ENCODE measurements at places on chromosomes 12 and 14.
A peak's percentile ranks its signal among the peaks of the same experiment; 100 is the strongest.

- no peak for DNase-seq
Observed at GRCh38 chr12:4278329-4279197, 5.0 kb downstream of the CCND2 start.

DNA sequence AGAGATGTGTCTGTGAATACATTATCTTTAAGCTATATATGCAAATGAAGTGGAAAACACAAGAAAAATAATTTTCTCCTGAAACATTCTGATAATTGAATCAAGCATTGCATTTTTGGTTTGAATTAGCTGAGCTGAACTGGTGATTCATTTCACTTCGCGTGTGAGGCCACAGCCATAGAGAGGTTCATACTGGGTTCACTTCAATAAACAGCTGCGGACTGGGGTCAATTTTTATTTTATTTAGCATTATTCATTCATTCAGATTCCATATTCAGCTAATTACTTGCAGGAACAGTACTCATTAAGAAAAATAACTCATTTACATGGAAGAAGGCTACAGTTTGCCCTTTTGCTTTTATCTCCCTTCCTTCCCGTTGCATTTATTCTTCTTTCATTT, 195.2 kb upstream of the LRIG3 start:
- DNase-seq: no peak

DNA sequence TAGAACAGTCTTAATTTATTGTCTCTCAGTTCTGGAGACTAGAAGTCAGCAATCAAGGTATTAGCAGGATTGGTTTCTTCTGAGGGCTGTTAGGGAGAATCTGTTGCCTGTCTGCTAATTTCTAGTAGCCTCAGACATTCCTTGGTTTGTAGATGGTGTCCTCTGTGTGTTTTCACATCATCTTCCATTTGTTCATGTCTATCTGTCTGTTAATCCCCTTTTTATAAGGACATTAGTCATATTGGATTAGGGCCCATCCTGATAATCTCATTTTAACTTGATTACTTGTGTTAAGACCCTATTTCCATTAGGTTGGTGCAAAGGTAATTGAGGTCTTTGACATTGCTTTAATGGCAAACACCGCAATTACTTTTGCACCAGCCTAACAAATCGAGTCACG, 34.3 kb downstream of the TBC1D15 start:
- no peak for DNase-seq

DNA sequence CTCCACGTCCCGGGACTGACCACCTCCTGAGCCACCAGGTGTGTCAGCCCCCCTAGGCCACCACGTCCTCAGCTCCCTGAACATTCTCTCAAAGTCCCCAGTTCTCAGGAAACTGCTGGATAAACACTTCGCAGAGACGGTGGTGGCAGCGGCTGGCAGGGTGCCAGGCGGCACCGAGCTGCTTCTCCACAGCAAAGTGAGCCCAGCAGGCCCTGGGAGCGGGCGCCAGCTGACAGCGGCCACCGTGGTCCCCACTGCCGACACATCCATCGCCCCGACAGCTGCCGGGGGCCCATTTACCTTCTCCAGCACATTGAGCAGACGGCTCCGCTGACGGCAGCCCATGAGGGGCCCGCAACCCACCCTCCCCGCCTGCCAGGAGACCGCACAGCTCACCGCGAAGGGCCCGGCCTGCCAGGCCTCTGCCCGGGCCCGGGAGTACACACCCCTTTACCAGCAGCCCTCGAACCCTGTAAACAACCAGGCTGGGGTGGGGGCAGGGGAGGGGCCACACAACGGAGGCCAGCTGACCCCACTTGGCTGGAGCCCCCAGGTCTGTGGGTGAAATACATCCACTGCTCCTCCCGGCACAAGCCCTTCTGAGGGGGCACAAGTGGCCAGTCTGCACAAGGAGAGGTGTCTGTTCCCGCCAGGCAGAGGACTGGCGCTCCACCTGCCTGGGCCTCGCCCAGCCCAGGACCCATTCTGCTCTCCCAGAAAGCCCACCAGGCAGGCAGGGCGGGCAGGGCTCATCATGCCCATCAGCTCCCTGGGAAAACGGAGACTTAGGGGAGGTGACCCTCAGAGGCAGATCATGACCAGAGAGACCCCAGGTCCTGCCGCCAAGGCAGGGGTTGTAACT, 10.5 kb downstream of the AKT1 start:
- DNase-seq: no peak

DNA sequence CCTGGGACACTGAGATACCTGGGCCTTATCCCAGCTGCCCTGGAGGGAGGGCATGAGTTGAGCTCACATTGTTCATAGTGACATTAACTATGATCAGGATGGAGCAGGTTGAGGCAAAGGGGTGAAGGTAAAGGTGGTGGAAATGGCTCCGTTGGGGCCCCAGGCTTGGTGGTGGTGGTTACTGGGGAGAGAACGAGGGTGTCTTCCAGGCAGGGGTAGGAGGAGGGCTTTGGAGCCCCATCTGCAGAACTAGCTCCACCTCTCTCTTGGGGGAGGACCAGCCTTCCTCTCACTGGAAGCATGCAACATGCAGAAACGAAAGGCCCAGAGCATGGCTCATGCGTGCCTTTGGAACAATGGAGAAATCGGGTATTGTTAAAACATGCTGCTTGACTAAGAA, 217.0 kb downstream of the SLC41A2 start:
- no peak for DNase-seq

DNA sequence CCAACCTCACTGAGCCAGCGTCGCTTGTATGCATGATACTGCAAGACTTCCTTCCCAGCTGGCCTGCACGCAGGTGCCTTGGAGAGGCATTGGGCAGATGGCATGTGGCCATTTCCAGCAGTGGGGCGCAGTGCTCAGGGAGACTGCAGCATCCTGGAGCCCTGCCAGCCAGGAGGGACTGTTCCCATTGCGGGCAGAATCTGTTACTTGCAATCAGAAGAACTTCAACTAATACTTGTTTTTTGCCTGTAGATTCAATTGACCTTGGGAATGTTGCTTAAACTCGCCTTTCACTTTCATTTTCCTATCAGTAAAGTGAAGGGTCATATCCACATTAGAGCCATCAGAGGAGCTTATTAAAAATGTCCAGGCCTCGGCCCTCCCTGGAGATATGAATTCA, 29.8 kb downstream of the ANKRD9 start:
- no peak for DNase-seq

DNA sequence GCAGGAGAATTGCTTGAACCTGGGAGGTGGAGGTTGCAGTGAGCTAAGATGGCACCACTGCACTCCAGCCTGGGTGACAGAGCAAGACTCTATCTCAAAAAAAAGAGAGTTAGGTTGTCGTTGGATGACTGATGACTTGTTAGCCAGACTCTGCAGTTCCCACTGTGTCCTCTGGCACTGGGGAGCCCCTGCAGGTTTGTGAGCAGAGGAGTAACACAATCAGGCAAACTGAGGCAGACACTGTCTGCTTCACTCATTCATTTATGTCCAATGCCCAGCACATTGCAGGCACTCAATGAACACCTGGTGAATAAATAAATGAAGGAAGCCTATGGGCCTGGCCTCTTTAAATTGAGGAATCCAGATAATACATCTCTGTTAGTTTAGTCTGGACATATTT, 41.2 kb upstream of the BCL11B start:
- no peak for DNase-seq

GRCh38 chr14:64685371-64686281, 18.6 kb upstream of the PLEKHG3 start:
- no peak for DNase-seq

DNA sequence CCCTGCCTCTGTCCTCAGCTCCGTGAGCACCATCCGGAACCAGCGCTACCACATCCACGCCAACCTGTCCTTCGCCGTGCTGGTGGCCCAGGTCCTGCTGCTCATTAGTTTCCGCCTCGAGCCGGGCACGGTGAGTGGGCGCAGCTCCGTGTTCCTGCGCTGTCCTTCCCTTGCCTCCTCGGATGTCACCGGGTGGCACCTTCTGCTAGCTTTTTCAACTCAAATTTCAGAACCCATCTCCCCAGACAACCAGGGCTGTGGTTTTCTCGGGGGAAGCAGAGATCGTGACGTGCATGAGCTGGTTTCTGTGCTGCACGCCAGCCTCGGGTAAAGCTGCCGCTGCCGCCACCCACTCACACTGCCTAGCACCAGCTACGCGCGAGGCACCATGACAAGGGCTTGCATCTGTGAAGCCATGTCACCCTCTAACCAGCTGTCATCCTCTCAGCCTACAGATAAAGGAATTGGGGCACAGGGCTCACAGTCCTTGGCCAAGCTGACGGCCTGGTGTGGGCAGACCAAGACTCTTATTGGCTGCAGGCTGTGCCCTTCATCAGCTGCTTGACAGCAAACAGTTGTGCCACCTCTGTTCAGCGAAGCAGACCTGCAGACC, 152.1 kb downstream of the ADGRD1 start:
- no peak for DNase-seq

DNA sequence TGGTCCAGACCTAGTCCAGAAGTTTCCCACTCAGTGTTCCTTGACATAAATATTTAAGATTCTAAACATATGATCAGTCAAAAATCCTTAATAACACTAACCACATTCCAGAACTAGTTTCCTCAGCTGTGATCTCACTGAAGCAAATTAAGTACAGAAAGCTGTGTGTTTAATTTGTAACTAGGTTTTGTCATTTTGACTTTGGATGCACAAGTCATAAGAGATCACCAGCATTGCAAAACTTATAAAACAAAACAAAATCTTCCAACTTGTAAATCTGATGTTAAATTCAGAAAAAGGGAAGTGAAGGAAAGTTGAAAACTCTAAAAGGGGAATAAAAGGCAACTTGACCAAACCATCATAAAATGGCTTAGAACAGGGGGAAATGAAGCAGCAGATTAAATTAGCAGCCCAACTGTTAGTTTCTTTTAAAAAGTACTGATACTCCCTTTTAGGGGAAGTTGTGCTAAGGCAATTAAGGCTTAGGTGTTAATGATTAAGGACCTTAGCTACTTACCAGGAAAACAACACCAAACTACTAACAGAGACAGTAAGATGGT, 56.6 kb downstream of the SH2B3 start:
- DNase-seq: no peak

DNA sequence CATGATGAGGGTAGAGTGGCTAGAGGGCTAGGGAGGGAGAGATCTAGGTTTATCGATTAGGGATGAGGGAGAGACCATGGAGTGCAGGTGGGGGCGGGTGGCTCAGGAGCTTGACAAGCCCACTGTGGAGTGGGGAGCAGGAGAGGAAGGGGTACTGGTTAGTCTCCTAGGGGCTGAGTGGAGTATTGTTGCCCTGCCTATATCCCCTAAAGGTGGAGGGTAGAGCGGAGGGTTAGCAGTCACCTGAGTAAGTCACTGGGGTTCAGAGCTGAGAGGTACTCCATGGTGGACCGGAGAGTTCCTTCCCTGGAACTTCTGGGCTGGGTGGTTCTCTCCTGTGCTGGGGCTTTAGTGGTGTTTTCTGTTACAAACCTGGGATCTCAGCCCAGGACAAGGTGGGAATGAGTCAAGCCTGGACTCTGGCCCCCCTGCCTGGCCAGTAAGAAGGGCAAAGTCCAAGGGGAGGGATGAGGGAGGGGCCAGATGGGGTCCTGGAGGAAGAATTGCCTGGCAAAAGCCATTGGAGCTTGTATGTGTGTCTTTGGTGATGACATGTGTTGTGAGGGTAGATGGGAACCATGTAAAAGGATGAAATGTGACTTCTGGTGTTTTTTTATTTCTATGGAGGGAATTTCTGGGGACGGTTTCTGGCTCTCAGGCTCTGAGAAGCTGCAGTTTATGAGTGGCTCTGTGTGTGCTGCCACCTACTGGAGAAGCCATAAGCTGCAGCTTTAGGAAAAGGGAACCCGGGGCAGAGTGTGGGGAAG, at the start of gene CIDEB:
Gene CIDEB, minus strand, starts transcription at position 403 of the 767 bp plus-strand sequence. Its CDS starts 119 bp downstream, at position 284.
- peak; percentile 87 for DNase-seq

GRCh38 chr12:51071663-51072062, 11.7 kb downstream of the CSRNP2 start:
- no peak for DNase-seq

DNA sequence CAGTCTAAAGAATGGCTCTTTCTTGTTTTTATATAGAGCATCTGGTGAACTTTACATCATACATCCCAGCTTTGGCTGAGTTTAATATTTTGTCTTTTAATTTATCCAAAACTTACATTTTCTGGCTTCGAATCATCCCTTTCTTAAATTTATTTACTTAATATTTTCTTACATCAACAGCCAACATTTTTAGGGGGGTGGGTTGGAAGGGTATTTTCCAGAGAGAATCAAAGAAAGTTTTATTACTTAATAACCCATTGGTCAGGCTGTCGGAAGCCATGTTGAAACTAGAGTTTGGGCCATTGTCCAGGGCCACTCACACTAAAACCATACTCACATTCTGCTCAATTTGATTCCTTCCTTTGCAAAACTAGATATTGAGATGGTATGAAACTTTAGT, 220.2 kb downstream of the AEBP2 start:
- no peak for DNase-seq

DNA sequence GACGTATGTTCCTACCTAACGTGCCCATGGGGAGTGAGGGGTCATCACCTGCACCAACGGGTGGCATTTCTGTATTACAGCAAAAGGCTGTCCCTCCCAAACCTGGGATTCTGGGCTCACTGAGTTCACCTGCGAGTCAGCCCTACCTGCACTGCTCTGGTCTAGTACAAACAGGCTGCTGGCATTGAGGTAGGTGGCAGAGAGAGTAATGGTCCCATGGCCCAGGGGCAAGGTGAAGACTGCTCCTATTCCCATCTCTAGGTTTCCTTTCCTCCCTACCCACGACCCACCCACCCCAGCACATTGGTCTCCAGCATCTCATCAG, 421 bp downstream of the SUOX start:
- no peak for DNase-seq

DNA sequence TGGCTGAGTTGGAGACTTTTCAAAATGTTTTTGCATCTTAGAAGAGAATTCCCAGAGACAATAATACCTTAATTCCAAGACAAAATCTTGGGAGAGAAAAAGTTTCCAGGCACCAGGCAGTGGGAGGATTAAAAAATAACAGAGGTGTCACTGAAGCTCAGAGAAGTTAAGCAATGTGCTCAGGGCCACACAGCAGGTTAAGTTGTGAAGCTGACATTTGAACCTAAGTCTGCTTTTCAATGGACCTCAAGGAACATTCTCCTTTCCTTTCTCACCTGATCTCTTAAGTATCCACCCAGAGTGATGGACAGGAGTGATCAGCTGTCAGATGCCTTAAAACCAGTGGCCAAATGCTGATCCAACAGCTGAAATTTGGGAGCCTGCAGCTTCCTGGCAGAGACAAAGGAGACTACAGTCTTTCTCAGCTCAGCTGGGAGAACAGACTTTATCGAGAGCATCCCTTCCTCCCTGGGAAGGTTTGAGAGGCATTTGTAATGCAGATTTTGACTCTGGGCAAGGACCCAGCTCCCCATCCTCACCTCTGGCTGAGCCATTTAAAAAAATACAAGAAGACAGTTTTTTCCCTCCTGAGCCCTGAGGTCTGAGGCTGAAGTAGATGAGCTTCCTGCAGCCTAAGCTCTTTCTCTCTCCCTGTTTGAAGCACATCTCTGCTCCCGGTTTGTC, 174.9 kb upstream of the RPH3A start:
- no peak for DNase-seq

Data from Caco-2 (cell line).